ENCODE measurements at places on chromosomes 6 and 20.

GRCh38 chr6:56959938-56960337, 5.0 kb downstream of the BEND6 start:
- no peak for DNase-seq

- no peak for DNase-seq
Observed at GRCh38 chr6:78832091-78832808, 35.1 kb upstream of the IRAK1BP1 start.

- no peak for DNase-seq
Observed at GRCh38 chr20:54435015-54435414, 40.4 kb upstream of the DOK5 start.

DNA sequence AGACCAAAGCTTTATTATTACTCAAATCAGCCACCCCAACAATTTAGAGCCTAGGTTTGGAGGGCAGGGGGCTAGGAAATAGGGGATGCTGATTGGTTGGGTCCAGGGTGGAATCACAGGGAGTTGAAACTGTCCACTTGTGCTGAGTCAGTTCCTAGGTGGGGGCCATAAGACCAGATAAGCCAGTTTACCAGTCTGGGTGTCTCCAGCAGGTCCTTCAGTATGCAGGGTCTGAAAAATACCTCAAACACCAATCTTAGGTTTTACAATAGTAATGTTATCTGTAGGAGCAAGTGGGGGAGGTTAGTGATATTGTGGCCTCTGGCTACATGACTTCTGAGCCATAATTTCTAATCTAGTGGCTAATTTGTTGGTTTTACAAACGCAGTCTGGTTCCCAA, 63.2 kb downstream of the UBR2 start:
- no peak for DNase-seq

Data from esophagus squamous epithelium (tissue), 5 donors.